ENCODE measurements at places on chromosomes 16 and 17. TPM values are rescaled to one million over a fixed set of nuclear protein-coding genes. Genes with fewer than 3 reads are reported as not detected.

DNA sequence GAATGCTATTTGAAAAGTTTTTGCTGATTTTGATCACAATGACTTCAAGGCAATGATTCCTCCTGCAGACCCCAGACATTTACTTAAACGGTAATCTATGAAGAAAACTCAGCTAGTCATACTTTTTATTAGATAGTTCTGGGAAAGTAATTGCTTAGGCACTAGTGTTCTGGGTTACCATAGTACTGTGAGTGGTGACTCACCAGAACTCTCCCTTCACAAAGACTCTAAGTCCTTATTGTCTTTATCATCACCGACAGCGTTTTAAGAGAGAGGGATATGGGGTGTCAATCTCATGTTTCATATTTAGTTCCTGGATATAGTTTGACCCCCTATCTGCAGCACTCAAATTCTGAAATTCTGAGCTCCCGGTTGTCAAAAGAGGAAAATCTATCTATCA, 43.0 kb upstream of the CDH8 start:
- DNase-seq: no peak

DNA sequence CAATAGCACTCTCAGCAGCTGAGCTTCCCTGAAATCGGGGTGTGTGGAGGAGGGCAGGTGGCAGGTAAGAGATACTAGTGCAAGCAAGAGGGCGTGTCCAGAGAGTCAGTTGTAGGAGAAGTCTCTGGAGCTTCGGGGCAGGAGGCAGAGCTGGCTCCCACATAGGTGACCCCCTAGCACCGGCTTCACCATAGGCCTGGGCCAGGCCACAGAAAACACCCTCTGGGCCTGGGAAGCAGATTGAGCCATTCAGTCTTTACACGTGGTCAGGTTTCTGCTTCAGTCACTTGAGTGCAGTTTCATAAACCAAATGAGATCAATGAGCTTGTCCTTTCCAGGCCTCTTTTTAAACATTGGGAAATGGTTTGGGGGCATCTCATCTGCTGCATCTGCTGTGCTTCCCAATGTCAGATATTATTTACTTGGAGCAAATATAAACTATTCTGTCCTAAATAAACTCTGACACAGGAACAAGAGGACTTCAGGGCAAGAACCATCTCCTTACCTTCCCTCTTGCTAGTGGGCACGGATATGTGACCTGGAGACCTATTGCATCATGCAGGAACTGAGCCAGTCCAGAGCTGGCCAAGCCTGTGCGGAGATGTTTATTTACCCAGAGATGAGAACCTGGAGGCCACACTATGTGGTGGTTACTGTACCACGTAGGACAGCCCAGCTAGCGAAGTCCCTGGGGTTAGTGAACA, 16.1 kb downstream of the CCR7 start:
- no peak for DNase-seq

DNA sequence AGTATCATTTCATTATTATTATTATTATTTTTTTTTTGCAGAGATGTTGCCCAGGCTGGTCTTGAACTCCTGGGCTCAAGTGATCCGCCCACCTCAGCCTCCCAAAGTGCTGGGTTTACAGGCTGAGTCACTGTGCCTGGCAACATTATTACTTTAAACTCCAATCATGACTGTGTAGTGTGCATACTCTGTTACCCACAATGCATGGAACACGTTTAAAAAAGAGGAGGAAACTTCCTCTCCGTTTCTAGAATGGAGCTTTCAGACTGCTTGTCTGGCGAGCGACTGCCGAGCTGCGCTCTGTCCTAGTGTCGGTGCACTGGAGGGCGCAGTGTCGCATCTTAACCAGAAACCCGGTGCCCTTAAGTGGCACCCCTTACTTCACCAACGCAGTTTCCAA, 22.1 kb upstream of the FASN start:
- DNase-seq: no peak

DNA sequence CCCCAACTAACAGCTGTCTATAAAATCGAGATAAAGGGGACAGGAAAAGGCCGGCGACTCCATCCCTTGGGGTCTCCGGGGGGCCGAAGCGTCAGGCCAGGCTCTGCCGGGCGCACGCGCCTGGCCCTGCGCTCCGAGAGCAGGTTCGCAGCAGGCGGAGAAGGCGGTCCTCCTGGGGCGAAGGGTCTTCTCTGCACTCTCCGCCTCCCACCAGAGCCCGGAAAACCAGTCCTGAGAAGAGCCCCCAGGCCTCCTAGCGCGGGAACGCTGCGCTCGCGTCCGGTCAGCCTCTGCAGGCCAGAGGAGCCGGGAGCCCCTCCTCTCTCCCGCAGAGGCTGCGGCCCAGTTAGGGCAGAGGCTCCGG, 5.1 kb downstream of the FOXF1 start:
- no peak for DNase-seq

Gene CDC6
- 0.99 TPM for total RNA-seq
